ENCODE measurements at places on chromosomes 5 and 9. TPM values are rescaled to one million over a fixed set of nuclear protein-coding genes. Genes with fewer than 3 reads are reported as not detected.

The KLF4 gene
- 5.3 TPM for polyA plus RNA-seq

DNA sequence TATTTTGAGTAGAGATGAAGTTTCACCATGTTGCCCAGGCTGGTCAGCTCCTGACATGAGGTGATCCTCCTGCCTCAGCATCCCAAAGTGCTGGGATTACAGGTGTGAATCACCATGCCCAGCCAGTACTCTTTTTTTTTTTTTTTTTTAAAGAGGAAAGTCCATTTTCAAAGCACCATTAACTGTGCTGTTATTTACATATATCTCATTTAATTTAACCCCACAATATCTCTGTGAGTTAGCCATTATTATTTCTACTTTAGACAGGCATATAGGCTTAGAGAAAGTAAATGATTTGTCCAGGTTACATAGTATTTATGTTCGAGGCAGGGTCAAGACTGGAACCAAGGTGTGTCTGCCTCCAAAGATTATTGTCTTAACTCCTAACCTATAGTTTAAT lies 50.7 kb downstream of the ATG10 start:
- DNase-seq = no peak

GRCh38 chr5:4659851-4660250 lies 480.3 kb upstream of the ADAMTS16 start:
- DNase-seq = no peak

GRCh38 chr9:129716091-129716490 lies 36.8 kb downstream of the PTGES start:
- DNase-seq = no peak

DNA sequence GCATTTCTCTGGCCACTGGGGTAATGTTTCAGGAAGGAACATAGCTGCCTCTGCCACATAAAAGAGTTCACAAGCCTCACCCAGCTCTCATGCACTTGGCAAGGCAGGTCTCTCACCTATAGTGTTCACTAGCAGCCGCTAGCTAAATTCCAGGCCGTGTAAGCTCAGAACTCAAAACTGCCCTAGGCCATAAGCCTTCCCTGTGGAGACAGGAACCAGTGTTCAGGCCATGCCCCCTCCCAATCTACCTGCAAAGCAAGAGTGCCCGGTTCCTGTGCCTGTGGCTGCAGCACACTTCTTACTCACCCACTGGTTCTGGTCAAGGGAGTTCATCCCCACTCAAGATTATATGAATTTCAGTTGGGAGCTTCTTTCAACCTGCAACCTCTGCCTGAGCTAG lies 60.7 kb upstream of the ZNF169 start:
- DNase-seq = no peak

GRCh38 chr5:93578813-93579691 lies 2.0 kb downstream of the NR2F1-AS1 start:
- peak; percentile 52 for DNase-seq
